ENCODE measurements at places on chromosomes 3 and 15.

- no peak for DNase-seq
Observed at GRCh38 chr3:43902415-43902814, 211.7 kb downstream of the ABHD5 start.

DNA sequence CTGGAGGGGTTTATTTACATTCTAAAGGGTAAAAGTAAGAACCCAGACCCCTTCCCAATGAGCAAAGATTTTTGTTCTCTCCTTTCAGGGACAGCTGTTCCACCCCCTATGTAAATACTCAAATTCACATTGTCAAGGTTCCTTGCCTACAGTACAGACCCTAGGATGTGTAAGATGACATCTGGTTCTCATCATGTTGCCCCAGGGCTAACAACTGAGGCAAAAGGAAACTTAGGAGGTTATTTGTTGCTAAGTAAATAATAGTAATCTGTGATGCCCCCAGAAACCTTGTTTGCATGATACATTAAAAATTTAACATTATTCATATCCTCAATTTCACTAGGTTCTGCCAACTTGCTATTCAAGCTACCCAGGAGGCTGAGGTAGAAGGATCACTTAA lies 135.0 kb upstream of the CCNL1 start:
- no peak for DNase-seq

- no peak for DNase-seq
Observed at GRCh38 chr3:70028361-70028760, 28.8 kb downstream of the SAMMSON start.

- no peak for DNase-seq
Observed at GRCh38 chr3:149181182-149181581, 40.4 kb downstream of the CP start.

- no peak for DNase-seq
Observed at GRCh38 chr3:155634121-155634719, 110.7 kb downstream of the PLCH1 start.

DNA sequence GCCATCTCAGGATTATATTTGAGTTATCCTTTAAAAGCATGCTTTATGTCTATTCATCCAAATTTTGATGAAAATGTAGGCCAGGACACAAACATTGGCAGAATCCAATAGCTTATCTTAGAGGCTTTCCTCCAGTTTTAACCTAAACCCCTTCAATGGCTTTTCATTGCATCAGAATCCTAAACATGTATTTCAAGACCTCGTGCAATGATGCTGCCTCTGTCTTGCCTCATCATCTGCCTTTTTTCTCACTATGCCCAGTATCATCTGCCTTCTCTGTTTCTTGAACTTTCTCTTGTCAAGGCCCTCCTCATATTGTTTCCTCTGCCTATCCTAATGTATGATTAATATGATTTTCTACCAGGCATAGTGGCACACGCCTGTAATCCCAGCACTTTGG lies 76.1 kb upstream of the MAP4 start:
- no peak for DNase-seq

DNA sequence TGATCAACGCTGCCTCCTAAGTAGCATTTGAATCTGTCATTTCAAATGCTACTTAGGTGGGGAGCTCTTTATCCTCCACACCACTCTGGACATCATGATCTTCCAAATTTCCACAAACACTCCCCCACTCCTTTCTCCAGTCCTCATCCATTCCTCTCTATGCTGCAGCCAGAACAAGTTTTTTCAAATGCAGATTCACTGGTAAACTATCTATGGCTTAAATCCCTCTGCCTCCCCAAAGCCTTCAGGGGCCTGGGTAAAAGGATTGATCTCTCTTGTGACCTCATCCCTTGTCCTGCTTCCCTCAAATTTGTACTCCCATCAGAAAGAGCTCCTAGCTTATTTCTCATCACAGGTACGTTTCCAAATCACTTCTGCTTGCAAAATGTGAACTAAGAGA lies 1.3 kb upstream of the AEN start:
- no peak for DNase-seq

GRCh38 chr3:178217479-178217878 lies 318.8 kb upstream of the KCNMB2 start:
- no peak for DNase-seq

DNA sequence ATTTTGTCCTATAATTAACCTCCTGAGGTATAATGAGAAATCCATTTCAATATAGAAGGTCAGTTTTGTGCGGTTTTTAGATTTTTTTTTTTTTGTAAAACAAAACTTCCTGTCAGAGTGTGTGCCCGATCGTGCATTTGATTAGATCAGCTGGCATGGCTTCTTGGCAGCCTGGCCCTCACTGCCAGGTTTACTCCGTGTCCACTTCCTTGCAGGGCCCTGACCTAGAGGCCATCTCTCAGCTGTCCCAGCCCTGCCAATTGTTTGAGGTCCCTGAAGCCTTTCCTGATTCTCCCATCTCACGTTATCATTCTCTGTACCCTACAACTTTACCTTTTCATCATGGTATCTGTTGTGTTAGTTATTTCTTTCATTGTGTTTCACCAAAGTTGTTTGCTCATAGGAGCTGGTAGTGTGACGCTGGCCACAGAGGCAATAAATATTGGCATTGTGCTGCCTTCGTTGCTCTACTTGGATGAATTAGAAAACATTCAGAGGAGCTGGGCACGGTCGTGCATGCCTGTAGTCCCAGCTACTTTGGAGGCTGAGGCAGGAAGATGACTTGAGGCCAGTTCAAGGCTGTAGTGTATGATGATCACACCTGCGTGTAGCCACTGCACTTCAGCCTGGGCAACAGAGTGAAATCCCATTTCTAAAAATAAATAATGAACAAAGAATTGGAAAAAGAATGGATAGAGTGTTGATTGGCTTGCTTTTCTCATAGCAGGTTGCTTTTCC lies 202.0 kb downstream of the GHSR start:
- no peak for DNase-seq

DNA sequence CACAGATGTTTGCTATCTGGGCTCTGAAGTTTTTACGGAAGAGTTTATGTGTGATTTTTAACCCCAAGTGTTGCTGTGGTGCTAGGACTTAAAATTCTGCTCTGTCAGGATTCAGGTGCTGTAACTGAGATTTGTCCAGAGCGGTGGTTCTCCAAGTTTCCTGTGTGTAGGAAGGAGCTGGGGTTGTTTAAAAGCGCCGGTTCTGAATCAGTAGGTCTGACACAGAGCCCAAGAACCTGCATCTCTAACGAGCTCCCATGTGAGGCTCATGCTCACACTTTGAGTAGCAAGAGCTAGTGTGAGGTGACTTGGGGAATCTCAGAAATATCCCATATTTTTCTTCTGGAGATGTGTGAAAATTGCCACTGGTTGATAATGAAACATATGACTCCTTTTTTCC lies 325.5 kb downstream of the SATB1 start:
- no peak for DNase-seq

DNA sequence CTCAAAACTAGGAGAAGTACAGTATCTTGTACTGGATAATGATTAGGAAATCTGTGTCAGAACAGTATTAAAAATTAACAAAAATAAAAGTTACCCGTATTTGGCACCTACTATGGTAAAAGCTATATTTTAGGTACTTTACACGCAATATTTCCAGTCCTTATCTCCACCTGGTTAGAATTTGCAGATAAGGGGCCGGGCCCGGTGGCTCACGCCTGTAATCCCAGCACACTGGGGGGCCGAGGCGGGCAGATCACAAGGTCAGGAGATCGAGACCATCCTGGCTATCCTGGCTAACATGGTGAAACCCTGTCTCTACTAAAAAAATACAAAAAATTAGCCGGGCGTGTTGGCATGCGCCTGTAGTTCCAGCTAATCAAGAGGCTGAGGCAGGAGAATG lies 28.4 kb downstream of the MKRN2OS start:
- DNase-seq = no peak

DNA sequence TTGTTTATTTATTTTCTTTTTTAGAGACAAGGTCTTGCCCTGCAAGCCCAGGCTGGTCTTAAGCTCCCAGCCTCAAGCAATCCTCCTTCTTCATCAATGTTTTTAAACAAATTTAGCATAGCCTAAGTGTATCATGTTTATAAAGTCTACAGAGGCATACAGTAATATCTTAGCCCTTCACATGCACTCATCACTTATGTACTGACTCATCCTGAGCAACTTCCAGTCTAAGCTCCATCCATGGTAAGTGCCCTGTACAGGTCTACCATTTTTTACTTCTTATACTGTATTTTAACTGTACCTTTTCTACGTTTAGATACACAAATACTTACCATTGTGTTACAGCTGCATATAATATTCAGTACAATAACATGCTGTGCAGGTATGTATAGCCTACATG lies 860.0 kb downstream of the FHIT start:
- no peak for DNase-seq

GRCh38 chr3:43223670-43224364 lies 62.5 kb upstream of the SNRK start:
- DNase-seq = peak; percentile 48

- no peak for DNase-seq
Observed at GRCh38 chr3:20811631-20812030, 625.6 kb upstream of the SGO1 start.

- DNase-seq = no peak
Observed at GRCh38 chr3:10047876-10048275, 21.6 kb downstream of the FANCD2 start.

- DNase-seq = peak; percentile 46
Observed at GRCh38 chr3:179348325-179349013, 960 bp downstream of the MFN1 start.

DNA sequence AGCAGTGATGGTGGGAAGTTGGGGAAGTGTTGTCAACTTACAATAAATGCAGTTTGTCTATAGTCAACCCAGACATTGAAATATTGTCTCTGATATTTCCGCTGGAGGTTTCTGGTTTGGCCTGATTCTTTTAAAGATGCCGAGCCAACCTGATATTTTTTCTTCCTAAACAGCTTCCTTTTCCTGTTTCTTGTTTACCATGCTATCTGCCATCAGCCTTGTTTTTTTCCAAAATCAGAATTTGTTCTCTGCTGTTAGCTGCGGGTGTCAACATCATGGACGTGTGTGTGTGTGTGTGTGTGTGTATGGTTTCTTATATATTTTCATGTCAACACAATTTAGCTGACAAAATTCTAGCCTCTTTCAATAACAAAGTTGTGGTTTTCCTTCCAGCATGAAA lies 41.2 kb upstream of the XCR1 start:
- DNase-seq = no peak

DNA sequence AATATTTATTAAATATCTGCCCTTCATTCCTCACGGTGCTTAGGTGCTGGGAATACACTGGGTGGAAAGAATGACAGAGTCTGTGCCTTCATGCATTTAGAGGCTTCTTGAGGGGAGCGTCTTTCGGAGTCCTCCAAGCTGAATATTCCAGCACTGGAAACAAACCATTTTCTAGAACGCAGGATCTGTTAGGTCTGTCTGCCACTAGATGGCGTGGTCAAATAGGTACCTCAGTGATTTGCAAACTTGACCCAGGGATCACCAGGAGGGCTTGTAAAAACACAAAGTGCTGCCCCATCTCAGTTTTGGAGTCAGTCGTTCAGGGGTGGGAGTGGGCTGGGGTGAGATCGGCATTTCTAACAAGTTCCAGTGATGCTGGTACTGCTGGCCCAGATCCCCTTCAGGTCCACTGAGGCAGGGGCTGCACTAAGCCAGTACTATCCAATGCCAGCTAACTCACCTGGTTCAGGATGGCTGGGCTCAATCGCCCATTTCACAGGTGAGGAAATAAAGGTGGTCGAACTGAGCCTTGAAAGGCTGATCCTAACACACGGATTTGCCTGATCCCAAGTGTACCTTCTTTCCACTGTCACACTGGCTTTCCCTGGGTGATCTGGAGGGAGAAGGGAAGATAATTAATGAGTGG lies 14.8 kb downstream of the ARNT2 start:
- DNase-seq = peak; percentile 77

DNA sequence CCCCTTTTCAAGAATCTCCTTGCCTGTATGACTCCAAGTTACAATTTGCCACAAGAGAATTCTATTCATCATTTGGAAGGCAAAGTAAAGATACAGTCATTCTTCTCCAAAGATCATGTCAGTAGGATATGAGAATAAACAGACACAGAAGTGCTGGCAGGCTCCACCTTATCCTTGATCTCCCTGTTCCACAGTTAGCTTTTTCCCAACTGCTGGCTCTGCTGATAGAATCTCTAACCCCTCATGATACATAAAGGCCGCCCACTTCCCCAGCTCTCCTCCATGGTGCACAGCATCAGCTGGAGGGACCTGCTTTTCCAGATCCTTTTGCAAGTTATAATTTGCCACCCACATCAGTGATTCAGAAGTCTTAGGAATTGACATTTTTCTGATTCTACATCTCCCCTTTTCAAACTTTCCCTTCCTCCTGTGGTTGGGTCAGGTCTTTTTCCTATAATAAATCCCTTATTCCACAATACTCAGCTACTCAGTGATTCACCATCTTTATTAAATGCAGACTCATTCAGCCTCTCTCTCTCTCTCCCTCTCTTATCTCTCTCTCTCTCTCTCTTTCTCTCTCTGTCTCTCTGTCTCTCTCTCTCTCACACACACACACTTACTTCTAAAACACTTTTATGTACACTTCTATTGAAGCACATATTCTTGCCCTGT lies 465.4 kb downstream of the GBE1 start:
- no peak for DNase-seq

GRCh38 chr3:8837162-8837561 lies 67.7 kb upstream of the OXTR start:
- DNase-seq = no peak

GRCh38 chr3:8952130-8952529 lies 11.1 kb downstream of the RAD18 start:
- no peak for DNase-seq

DNA sequence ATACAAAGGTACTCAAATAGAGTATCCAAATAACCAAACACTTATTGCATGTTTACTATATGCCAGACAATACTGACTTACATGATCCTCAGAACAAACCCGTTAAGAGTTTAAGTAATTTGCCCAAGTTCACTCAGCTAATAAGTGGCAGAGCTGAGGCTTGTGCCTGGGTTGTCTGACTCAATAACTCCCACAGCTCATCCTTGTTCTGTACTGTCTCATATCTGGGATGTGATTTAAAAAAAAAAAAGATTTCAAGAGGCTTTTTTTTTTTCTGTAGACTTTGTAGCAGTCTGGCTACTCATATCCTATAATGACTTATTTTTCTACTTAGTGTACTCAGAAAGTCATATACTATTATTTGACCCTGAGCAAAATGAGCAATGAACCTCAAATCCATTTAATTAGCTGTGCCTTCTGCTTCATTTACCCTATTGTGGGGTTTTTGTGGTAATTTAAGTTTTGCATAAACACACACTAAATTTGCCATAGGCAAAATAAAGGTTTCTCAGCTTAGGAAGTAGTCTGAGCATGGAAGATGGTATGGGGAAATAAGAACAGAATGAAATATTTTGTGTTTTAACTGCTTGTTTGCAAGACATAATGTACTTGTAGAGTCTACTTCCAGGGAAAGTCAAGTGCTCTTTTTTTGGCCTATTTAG lies 3.1 kb downstream of the NSUN3 start:
- no peak for DNase-seq

DNA sequence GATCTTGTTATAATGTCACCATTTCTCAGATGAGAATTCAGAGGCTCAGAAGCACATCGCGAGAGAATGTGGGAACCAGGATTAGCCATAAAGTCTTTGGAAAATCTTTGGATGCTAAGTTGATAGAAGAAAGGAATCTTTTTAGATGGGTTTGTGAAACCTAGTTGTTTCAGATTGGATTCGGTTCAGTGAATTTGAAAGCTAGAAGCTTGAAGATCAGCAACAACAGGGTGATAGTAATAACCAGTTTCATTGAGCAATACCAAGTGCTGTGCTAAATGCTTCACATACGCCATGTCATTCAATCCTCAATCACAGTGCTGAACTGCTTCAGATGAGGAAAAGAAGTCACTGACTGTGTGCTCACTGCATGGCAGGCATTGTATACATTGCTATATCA lies 47.4 kb upstream of the MITF start:
- no peak for DNase-seq

Measured in hematopoietic multipotent progenitor cell treated with erythropoietin and hydrocortisone succinate and interleukin-3 and kit ligand, for 6 days (in vitro differentiated cells).